ENCODE measurements at places on chromosomes 13 and 19.

GRCh38 chr19:7977021-7977722 is 28.3 kb downstream of the ELAVL1 start:
- no peak for DNase-seq

- no peak for DNase-seq
Measured at GRCh38 chr13:33087790-33088189, 71.6 kb downstream of the KL start.

DNA sequence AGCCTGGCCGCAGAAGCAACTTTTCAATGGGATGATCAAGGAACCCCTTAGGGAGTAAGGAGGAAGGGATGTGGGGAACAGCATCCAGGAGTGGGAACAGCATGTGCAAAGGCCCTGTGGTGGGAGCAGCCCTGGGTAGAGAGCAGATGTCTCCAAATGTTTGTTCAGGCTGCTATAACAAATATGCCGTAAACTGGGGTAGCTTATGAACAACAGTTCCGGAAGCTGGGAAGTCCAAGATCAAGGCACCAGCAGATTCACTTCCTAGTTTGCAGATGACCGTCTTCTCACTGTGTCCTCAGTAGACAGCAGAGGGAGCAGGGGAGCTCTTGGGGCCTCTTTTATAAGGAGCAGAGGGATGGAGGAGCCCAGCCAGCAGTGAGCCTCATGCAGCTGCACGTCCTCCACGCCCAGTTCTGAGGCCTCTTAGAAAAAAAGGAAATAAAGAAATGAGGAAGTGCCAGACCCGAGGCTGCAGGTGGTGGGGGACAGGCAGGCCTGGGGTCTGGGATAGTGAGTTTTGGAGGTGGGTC is 4.2 kb upstream of the LRRC25 start:
- DNase-seq = peak; percentile 83

DNA sequence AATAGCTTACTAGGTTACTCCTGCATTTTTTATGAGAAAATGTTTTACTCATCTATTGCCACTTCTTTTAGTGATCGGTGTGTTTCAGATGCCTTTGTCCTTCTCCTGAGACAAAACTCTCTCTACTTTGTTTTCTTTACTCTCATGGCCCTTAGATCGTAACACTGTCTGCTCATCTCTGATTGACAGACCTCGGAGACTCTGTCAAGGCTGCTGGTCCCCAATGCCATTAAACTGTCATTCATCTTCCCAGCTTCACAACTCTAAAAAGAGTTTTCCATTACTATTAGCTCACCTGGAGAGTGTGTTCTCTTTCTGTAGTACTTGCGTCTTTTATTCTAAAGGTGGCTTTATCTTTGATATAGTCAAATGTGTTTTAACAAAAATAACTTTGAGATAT is 765.2 kb downstream of the SLITRK1 start:
- DNase-seq = no peak

Data from endodermal cell (in vitro differentiated cells).